ENCODE measurements at places on chromosomes 1 and 21.

DNA sequence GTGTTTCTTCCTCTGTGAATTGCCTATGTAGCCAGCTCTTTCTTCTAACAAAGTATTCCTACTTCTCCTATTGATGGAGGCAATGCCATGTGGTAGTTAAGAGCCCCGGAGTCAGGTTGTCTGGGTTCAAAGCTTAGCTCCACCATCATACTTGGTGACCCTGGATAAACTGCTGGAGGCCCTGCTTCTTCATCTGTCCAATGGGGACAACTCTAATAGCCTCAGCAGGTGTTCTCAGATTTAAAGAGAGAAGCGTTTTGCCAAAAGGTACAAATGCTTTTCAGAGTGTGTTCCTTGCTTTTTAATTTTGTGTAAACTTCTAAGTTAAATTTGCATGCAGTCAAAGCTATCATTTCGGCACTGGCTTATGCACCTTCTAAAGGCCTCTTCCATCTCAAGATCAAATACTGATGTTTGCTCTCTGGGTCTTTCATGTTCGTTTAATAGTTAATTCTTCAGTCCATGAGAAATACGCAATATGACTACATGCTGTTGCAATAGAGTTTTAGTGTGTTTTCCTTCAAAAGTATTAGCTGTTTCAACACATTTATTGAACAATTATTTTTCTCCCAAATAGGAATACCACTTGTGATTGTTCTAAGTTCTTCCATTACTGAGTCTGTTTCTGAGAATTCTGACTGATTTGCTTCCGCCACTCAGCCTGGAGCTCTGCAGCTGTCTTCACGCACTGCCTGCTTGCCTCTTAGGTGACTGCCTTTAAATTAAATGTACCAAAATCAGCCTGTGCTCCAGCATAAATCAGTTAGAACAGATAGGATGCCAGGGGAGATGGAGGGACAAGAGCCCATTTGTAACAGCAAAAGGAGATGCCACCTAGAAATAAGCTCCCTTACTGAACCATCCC is 75.6 kb downstream of the CAPZB start:
- no peak for DNase-seq

GRCh38 chr1:156384007-156384406 is 15.0 kb downstream of the RHBG start:
- no peak for DNase-seq

DNA sequence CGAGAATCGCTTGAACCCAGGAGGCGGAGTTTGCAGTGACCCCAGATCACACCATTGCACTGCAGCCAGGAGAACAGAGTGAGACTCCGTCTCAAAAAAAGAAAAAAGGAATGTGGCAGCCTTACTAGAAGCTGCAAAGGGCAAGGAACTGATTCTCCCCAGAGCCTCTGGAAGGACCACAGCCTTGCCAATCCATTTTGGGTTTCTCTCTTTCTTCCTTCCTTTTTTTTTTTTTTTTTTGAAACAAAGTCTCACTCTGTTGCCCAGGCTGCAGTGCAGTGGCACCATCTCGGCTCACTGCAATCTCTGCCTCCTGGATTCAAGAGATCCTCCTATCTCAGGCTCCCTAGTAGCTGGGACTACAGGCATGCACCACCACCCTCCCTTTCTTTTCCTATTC is 9.9 kb upstream of the IFNGR2 start:
- DNase-seq = no peak

DNA sequence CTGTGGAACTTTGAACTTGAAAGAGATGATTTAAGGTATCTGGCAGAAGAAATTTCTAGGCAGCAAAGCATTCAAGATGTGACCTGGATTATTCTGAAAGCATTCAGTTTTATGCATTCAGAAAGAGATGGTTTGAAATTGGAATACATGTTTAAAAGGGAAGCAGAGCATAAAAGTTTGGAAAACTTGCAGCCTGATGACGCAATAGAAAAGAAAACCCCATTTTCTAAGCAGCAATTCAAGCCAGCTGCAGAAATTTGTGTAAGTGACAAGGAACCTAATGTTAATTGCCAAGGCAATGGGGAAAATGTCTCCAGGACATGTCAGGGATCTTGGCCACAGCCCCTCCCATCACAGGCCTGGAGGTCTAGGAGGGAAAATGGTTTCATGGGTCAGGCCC is 354.0 kb downstream of the ZNF326 start:
- no peak for DNase-seq

- no peak for DNase-seq
Observed at GRCh38 chr1:204186597-204186996, 9.7 kb downstream of the KISS1 start.

- no peak for DNase-seq
Observed at GRCh38 chr1:148263906-148264255, 111.8 kb upstream of the NBPF11 start.

Data from CD4-positive, alpha-beta T cell treated with Interferon gamma for 1 hour (primary cell).